ENCODE measurements at places on chromosomes 7 and 10.

- DNase-seq, result no peak
These were observed 240.8 kb upstream of the KLF14 start for GRCh38 chr7:130974794-130975193.

DNA sequence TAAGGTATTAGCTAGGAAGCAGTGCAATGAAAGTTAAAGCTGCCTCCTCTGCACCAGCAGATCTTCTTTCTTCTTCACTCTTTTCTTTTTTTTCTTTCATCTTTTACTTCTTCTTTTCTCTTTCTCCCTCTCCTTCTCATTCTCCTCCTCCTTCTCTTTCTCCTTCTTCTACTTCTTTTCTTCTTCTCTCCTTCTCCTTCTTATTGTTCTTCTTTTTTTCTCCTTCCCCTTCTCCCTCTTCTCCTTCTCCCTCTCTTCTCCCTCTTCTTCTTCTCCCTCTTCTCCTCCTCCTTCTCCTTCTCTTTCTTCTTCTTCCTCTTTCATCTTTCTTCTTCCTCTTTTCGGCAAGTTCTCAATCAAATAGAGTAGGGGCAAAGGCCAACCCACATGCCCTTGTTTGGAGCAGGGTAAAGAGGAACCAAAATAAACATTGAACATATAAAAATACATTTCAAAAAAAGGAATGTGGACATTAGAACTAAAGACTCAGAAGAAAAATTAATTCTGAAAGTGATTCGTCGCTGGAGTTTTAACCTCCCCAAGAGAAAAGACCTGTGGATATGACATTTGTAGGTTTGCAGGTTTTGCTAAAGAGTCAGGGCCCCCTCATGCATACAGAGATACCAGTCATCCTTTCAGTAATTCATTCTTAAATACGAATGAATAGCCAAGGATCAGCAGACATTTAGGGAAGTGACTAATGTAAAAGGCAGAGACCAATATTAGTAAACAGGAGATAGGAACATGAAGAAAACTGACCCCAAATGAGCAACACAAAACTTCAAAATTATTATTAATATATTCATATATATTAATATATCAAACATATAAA is 93.0 kb upstream of the RSU1 start:
- no peak for DNase-seq

- no peak for DNase-seq
These were observed 220.5 kb upstream of the ETV1 start for GRCh38 chr7:14209896-14210484.

DNA sequence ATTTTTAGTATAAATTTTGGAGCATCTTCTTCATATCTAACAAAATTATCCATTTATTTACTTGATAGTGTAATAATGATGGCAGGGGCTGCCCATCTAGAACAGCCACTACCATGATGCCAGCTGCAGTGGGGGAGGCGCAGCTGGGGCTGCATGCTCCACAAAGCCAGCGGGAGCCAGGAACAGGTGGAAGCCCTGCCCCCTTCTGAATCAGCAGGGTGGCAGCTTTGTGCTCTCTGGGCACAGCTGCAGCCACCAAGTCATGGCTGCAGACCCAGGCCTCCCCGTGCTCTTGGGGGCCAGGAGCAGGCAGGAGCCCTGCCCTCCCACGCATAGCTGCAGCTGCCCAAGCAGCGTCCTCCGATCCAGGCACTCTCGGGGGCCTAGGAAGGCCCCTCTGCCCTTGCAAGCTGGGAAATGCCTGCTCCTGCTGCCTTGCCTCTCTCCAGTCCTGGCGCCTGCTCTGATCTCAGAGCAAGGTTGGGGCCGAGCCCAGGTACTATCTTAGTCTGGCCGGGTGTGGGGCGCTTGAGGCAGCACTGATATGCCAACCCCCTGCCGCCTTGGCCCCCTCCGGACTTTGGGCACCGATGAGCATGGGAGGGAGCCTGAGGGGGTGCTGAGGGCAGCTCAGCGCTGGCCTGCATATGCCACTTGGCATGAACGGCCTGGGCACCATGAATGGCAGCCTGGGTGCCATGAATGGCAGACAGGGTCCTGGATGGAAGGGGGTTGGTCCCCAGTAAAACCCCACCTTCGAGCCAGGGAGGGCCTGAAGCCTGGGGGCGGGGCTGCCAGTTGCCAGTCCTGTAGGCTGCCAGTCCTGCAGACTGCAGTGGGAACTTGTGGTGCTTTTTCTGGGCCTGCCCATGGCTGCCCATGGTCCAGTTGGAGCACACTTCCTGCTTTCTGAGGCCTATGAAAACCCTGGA is 1110.8 kb upstream of the POT1 start:
- DNase-seq, result no peak

DNA sequence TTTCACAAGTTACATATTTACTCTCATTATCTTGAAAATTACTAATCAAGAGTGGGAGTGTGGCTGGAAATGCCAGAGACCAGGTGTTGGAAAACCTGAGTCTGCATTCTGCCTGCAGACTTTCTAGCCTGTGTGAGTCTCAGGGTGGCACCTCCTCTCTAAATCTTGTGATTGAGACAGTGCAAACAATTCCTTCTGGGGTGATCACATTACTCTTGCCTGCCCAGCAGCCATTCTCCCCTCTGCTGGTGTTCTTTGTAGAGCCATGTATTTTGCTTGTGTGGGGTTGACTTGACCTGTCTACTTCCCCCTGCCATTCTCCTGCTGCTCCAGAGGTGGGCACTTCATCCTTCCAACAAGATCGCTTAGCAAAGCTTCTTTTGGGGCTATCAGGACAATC is 101.1 kb downstream of the RAPGEF5 start:
- no peak for DNase-seq

DNA sequence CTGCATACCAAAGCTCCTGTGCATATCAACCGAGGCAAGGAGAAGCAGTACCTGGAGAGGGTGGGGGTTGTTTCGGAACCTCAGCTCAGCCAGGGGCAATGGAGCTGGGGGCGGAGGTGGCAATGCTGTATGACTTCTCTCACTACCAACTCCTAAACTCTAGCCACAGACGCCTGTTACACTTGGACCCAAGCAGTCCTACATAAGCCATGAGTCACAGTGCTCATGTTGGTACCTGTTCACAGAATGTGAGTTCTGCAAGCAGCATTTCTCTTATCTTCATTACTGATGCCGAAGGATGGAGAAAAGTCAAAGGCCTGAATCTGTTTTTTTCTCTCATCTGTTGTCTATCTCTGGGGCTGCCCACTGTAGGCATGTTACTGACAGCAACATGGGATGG is 3.2 kb upstream of the RAB18 start:
- DNase-seq, result no peak

GRCh38 chr7:104986628-104987259 is 27.3 kb upstream of the KMT2E start:
- no peak for DNase-seq

DNA sequence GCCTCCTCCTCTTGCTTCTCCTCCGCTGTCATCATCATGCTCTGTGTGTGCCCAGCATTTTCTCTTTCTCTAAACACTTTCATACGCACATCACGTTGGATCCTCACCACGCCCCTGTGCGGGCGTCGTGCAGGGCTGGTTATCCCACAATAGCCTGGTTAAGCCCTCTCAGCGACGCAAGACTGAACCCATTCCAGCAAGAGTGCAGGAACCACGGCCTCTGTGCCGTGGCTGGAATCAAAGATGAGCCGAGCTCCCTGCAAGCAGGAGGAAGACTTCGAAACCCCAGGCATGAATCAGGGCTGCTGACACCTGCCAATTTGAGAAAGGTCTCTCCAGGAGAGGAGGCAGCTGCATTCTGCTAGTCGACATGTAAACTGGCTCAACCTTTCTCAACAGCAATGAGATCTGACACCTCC is 74.8 kb upstream of the FOXK1 start:
- DNase-seq, result no peak

DNA sequence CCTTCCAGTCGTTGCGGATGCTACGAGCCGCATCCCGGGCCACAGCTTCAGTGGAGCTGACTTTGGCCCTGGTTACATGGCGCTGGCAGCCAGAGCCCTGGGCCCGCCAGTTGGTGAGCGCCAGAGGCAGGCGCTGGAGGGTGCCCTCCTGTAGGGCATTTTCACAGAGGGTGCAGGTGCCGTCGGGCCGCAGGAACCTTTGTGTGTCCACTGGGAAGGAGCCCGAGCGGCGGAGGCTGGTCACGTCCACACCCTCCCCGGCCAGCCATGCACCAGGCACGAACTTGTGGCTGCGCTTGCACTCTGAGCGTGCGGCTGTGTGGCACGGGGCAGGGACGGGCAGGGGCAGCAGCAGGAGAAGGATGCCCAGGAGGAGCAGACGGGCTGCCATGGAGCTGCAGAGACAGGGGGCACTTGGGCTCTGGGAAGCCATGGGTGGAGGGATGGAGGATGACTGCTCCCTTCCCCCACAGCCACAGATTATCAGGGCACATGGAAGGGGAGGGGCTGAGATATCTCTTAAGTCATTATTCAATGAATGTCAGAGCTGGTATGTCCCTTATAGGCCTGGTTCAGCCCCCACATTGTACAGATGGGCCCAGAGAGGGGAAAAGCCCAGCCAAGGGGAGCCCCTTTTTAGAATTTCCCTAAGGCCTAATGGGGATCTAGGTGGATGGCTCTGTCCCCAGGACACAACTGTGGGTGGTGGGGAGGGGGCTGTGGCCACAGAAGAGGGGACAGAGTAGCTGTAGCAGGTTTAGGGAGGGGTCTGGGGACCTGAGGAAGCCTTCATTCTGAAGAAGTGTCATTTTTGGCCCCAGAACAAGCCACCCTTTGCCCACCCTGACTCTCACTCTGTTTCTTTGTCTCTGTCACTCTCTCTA is 1.8 kb downstream of the PRF1 start:
- DNase-seq, result no peak

DNA sequence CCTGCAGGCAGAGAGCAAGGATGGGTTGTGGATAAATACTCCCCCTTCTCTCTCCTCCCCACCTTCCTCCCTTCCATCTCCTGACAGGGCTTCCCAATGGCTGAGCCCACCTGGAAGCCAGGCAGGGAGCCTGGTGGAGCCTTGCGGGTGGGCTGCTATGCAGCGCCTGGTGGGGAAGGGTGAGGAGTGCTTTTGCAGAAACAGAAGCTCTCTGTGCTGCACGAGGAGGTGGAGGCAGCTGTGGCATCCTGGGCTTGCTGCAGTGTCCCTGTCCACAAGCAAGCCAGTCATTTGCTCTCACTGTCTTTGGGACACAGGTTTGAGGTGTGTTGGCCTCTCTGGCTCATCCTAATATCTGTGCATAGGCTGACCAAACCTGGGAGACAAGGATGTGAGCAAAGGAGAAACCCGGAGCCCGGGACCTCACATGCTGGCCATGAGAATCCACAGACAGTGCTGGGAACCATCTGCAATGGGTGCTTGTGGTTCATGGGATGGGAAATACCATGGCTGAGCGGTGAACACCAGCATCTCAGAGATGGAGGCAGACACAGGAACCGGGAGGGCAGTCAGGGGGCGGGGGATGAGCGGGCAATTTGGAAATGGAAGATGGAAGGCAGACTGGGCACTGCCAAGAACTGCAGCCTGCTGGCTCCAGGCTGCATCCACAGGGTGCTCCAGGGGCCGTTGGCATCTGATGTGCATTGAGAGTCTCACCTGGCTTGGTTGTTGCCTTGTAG is 364.2 kb downstream of the GLRX3 start:
- no peak for DNase-seq

DNA sequence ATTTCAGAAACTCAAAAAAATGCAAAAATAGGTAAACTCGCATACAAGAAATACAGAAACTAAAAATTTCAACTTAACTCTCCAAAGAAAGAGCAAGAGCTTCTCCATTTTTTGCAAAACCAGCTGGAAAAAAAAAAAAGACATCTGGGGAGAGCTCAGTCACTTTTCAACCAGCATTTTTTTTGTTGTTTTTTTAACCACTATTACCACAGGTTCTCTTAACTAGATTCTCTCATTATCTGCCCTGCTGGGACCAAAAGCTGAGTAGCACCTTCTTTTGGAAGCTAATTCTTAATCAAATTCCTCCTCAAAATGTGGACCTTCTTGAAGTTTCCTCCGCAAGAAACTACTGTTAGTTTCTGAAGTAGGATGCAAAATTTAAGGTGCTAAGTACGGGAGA is 14.2 kb downstream of the IGF2BP3 start:
- no peak for DNase-seq

- DNase-seq, result no peak
These were observed 36.1 kb upstream of the PRSS37 start for GRCh38 chr7:141877365-141877764.

DNA sequence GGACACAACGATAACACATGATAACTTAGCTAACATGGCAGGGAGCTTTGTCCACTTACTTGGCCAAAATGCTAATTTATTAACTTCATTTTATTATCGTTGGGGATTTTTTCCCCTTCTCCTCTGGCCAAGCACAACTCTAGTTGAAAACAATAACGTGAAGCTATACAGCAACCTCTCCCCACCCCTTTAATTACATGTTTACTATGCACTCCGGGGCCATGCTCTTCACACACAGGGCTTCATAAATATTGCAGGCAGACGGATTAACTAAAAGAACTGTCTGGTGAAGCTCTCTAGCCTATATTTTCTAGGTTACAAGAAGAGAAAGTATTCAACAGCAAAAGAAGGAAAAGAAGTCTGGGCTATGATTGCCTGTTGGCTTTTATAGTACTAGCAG is 51.7 kb downstream of the XRCC2 start:
- DNase-seq, result no peak

GRCh38 chr10:30594077-30594476 is 35.5 kb downstream of the LYZL2 start:
- DNase-seq, result no peak

DNA sequence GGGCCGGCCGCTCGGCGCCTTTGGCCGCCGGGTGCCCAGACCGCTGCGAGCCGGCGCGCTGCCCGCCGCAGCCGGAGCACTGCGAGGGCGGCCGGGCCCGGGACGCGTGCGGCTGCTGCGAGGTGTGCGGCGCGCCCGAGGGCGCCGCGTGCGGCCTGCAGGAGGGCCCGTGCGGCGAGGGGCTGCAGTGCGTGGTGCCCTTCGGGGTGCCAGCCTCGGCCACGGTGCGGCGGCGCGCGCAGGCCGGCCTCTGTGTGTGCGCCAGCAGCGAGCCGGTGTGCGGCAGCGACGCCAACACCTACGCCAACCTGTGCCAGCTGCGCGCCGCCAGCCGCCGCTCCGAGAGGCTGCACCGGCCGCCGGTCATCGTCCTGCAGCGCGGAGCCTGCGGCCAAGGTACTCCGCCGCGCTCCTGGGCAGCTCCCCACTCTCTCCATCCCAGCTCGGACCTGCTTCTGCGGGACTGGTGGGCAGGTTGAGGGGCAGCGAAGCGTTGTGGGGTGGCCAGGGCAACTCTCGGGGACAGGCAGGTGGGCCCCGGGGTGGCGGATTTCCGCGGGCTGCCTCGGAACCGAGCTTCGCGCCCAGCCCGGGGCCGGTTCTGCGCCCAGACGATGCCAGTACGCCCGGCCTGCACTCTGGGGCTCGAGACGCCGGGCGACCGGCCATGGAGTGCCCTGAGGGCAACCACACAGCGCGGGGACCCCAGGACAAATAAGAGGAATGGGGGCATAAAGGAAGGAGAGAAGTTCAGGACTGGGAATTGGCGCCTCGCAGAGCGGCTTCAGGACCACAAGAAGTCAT is 578 bp downstream of the HTRA1 start:
- DNase-seq, result no peak

DNA sequence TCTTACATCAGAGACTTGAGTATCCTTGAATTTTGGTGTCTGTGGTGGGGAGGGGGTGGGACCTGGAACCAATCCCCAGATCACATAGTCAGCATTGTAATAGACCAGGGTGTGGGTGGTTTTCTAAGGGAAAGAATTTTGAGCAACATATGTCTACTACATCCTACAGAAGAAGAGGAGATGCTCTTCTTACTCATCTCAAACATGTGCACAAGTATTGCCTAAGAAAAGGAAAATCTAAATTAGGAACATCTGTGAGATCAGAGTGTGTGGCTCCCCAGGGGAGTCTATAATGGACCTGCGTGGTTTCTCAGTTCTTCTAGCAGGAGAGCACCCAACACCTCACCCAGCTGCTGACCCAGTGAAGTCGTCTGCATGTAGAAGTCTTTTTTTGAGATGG is 148.8 kb downstream of the CCDC3 start:
- DNase-seq, result no peak

Measured in activated CD4-positive, CD25-positive, alpha-beta regulatory T cell (primary cell).